ENCODE measurements at places on chromosomes 7 and 10.

GRCh38 chr10:16117305-16117695 lies 257.0 kb upstream of the MINDY3 start:
- DNase-seq: no peak

- DNase-seq: no peak
These were observed 155.0 kb downstream of the STK31 start for GRCh38 chr7:23864973-23865372.

- peak; percentile 41 for DNase-seq
These were observed 13.7 kb upstream of the WAPL start for GRCh38 chr10:86535132-86535882.

DNA sequence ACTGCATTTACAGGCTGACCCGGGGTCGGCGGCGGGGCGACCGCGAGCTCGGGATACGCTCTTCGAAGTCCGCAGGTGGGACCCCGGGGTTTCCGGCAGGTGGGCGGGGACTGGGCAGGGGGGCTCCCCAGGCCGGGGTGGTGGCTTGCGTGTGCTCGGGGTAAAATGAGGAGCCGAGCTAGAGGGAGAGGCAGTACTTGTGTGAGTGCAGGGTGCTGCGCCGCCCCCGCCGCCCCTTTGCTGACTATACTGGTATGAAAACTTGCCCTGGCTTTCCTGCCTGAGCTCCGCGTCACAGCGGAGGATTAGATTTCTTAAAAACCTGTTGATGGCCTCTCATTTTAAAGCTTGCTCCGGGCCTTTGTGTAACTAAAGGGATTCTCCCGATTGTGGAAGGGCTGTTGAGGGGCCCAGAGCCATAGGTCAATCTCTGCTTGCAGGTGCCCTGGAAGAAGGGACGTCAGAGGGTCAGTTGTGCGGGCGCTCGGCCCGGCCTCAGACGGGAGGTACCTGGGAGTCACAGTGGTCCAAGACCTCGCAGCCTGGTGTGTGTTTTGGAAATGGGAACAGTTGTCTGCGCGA lies 488 bp downstream of the ARMC10 start:
- peak; percentile 72 for DNase-seq

DNA sequence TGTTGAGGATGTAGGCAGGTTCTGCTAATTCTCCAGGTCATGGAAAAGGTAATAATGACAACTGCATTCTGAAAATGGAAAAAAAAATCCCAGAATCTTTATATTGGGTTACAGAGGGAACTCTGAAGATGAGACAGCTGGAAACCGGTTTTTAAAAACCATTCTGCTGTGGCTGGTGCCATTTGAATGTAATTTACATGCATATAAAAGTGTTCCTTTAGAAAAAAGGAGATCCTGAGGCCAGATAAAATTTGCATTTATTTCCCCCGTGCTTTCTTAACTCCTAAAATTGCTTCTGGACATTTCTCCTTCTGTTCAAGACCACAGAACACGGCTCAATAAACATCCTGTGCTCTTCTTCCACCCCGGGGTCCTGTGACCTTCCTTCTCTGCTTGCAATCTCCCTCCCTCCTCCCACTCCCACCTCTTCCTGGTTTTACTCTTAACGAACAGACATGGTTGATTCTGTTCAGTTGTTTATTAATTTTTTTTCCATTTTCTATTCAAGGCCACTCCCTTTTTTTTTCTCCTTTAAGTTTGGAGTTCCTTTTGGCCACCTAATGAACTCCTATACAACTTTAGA lies 41.6 kb downstream of the SH2D4B start:
- DNase-seq: no peak

DNA sequence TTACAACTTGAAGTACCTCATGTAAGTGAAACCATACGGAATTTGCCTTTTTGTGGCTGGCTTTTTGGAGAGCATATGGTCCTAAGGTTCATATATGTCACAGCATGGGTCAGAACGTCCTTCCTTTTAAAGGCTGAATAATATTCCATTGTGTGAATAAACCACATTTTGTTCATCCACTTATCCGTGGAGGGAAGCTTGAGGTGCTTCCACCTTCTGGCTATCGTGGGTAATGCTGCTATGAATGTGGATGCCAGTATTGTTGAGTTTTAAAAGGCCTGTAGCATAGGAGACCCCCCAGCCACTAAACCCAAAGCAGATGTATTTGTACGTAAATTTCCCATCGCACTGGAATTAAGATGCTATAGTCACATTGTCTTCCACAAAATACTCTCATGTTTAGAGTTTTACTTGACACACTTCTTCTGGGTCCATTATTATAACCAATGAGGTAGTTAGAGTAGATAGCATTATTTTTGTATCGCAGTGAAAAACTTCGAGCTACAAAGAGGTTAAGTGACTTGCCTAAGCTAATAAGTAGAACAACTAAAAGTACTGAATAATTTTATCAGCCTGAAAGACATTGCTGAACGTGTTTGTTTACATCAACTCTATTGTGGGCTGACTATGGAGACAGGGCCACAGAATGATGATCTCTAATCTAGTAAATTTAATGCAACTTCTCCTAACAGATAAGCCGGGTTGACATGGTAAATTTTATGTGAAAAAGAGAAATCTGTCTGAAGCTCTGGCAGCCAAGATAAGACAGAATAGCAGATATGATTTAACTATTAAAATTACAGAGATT lies 183.0 kb upstream of the CTBP2 start:
- peak; percentile 6 for DNase-seq

GRCh38 chr10:95475827-95476468 lies 85.2 kb downstream of the SORBS1 start:
- DNase-seq: peak; percentile 44

DNA sequence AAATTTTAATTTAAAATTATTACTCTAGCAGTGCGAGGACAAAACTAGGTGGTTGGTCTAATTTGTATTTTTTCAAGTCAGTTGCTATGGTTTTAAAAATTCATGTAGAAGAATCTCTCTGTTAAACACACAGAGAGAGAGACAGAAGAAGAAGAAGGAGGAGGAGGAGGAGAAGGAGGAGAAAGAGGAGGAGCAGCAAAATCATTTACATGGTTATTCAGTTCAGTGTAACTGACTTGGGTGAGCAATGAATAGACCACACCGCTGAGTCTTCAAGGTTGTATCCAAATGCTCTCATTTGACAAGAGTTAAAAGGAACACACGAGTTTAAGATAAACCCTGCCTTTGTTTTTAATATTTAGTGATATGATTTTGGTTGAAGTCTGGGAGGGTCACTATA lies 131.1 kb downstream of the PDE1C start:
- no peak for DNase-seq

GRCh38 chr10:114577133-114577532 lies 80.9 kb downstream of the ABLIM1 start:
- DNase-seq: no peak

DNA sequence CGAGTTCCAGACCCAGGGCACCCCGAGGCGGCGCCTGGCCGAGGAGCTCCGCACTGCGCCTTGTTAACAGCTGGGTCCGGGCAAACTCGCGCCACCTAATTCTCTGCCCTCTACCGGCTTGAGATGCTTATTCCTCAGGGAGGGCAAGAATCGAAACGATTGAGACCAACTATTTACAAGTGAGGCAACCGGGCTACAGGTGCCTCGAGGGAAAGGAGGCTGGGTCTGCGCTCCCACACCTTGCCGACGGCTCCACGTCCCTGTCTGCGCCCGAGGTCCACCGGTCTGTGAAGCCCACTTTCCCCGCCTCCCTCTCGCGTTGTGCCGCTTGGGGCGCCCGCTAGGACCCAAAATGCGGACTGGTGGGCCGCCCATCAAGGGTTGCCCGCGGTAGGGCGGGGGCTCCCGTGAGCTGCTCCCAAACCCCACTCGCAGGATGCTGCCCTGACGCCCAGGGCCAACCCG lies 527 bp downstream of the AKR1B1 start:
- peak; percentile 73 for DNase-seq

DNA sequence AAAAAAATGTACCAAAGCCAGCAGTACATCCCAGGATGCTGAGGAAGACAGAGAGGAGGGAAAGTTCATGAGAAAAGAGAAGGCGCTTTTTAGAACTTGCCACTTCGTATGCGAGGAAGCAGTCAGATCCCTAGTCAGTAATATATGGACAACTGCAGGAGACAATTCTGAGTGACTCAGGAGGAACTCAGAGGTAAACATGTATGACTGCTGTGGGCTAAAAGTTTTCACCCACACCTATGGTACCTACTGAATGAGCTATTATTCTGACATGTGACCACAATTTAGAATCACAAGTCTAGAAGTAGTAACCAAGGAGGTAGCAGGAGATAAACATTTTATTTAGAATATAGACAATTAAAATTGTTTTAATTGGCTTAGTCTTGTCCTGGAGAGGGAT lies 126.5 kb downstream of the ICA1 start:
- no peak for DNase-seq

- DNase-seq: no peak
These were observed 41.7 kb downstream of the NPY start for GRCh38 chr7:24325708-24326107.

DNA sequence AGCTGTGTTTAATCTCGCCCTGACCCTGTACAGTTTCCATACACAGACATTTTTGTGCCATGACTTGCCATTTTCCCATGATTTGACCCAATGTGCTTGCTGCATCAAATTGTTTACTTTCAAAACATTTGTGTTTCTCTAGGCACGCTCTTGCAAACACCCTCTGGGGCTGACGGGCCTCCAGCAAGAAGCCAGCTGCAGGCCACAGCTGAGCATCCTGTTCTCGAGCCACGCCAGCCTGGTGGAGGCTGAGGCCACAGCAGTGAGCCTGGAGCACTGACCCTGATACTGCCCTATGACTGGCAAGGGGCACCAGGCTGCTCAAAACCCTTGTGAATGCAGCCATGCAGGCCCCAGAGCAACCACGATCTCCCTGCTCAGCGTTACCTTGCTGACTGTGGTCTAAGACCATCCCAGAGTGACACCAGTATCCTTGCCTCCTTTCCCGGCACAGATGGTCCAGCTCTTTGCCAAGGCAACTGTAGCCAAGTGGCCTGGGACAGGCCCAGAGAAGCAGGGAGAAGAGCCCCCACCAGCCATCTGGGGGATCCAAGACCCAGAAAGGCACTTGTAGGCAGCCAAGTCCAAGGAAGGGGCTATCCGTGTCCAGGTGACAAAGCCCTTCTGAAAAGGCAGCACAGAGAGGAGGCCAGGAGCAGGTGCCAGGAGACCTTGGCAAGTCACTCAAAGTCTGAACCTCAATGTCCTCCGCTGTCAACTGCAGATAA lies 78.5 kb downstream of the OAT start:
- peak; percentile 74 for DNase-seq

- DNase-seq: no peak
These were observed 4.7 kb downstream of the CLCN1 start for GRCh38 chr7:143320620-143321019.

- DNase-seq: peak; percentile 86
These were observed 433.6 kb upstream of the GALNT17 start for GRCh38 chr7:70698219-70698832.

- DNase-seq: no peak
These were observed 76.1 kb upstream of the ANK3 start for GRCh38 chr10:60465801-60466200.

DNA sequence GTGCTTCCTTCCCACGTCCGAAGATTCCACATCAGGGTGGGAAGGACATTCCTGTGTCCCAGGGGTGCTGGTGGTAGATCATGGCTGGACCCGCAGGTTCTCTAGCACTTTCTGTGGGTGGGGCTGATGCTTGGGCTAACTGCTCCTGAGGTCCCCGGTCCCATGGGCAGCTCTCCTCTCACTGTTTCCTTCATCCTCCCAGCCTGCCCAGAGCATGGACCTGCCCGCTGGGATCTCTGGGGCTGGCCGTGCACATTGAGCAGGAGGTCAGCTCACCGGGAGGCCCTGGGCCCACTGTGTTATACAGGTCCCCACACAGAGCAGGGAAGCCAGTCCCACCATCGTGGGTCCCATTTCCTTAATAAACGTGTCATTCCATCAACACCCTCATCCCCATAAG lies 502.3 kb downstream of the TCERG1L start:
- DNase-seq: no peak

DNA sequence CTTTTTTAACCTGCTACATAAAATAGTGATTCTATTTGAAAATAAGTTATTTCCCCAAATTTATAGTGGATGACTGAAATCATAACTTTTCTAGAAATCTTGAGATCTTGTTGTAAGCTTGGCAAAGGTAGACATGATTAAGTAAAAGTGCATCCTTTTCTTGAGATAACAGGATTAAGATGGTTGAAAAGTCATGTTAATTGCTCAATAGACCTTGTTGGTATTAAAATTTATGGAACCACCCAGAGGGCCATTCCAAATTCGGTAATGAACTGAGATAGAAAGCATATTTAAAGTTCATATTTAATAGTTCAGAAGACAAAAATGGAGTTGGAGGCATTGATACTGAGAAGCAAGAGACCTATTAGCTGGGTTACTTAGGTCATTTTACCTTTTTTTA lies 139.1 kb downstream of the BICC1 start:
- DNase-seq: no peak

DNA sequence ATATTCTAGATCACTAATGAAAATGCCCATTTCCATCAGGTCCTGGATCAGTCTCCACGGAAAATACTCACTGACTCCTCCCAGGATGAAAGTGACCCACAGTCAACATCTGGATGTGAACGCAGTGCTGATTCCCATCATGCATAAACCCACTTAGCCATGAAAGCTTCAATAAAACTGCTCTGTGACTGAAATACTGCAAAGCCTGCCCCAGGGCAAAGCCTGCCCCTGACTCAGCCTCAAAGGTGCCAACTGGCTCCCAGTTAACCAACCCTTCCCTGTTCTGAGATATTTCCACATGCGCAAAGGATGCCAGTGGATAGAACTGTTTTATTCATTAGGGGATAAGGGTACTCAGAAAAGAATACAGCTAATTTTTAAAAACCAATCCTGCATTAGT lies 24.0 kb downstream of the OSBPL3 start:
- DNase-seq: no peak

GRCh38 chr7:79176859-79177477 lies 276.5 kb downstream of the MAGI2 start:
- peak; percentile 71 for DNase-seq

DNA sequence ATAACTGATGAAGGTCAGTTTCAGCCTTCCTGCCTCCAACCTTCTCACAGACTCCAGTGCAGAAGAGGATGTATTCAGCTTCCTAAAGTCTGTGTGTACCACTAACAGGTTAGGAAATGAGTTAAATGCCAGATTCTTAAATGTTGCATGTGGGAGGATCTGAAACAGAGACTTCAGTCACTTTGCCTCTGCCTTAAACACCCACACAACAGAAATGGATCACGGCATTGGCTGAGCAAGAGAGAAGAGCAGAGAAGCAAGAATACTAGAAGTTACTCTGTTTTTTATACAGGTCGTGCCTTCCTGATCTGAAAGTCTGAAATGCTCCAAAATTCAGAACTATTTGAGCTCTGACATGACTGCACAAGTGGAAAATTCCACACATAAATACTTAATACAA lies 98.9 kb upstream of the ARHGAP21 start:
- no peak for DNase-seq

DNA sequence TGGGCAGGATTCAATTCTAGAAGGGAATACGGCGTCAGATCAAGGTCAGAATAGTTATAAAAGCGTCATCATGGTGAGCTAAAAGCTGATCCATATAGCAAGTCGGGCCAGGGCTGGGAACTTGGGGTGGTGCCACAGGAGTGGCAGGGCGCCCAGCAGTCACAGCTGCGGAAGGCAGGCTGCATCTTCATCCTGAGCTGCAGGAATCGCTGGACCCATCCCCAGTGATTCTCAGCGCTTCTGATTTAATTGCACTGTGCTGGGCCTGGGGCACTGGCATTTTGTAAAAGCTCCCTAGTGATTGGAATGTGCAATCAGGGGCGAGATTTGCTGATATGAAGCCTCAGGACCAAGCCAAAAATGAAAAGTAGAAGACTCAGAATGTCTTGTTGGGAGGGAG lies 135.3 kb downstream of the CTTNBP2 start:
- no peak for DNase-seq
